NCI-H146 (cell line): ENCODE measurements at places on chromosomes 4 and X.

DNA sequence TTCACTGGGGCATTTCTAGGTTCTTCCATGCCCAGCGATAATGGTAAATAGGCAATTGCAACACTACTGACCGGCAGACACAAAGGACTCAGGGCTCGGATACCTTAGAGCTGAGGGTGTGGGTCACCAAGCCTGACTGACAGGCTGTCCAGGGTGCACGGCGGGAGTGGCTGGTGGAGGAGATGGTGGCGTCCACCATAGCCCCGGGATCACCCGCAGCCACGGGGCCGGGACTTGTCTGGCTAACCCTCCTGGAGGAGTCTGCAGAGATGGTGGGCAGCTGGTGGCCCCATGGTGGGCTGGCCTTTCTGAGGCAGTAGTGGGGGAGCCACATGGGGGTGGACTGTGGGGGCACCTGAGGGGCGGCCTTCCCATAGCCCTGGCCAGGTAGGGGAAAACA lies 11.7 kb upstream of the ABLIM2 start:
- DNase-seq: no peak

DNA sequence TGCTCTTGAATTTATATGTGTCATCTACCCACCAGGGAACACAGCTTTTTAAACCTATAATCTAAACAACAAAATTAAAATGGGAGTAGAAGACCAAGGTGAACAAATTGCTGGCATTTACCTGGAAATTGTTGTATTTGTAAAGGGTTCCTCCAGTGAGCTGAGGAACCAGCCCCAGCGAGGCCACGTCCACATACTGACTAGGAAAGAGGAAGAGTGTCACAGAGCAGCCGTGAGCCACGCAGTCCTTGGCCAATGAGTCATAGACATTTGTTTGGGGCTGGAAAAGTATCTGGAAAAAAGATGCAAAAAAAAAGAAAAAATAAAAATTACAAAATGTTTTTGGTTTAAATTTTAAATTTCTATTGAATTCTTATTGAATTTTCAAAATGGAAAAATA lies 58.7 kb downstream of the METTL14 start:
- DNase-seq: no peak

DNA sequence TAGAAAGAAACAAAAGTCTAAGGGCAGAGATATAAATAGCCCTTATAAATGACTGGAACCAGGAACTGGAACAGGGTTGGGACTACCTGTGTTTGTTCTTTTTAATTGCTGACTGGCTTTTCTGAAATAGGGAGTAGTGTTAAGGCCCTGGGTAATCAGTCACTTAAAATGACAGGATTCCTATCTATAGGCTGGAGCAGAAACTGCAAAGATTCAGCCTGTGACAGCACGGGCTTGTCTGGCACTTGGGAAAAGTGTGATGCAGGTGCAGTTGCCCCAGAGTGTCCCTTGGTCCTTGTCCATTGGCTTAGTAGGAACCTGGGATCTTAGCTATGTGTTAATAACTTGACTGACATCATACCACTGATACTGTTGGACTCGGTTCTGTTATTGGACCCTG lies 14.7 kb upstream of the PLAC8 start:
- DNase-seq: no peak

- DNase-seq: no peak
Measured at GRCh38 chr4:107600436-107600835, 119.6 kb downstream of the PAPSS1 start.

- DNase-seq: no peak
Measured at GRCh38 chrX:111339212-111339611, 68.9 kb upstream of the CAPN6 start.

- no peak for DNase-seq
Measured at GRCh38 chr4:168731706-168732414, 235.0 kb downstream of the PALLD start.
